Hepatocyte (in vitro differentiated cells): ENCODE measurements at places on chromosomes 13 and 19. TPM values are rescaled to one million over a fixed set of nuclear protein-coding genes. Genes with fewer than 3 reads are reported as not detected.

DNA sequence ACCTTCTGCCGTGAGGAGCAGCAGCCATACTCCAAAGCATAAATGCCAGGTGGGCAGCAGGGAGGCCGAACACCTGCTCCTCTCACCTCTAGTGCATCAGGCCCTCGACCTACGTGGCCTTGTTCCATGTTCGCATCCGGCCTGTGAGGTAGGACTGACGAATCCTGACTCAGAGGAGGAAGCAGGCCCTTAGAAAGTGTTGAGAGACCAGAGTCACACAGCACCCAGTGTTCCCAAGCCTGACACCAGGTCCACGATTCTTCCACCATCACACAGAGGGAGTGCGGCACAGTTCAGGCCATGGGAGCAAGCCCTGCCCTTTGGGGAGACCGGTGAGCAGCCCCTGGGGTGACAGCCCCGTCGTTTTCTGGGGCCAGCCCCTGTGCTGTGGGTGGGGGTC, 14.7 kb downstream of the ATP12A start:
- H3K27me3 ChIP-seq: no peaks in the 10 kb centered on the region
- H3K36me3 ChIP-seq: no peaks in the 10 kb centered on the region
- no peak overlapping the region for H3K4me3 ChIP-seq
- no peak for DNase-seq
- H3K27ac ChIP-seq: no peak overlapping the region

GARRE1 gene
- polyA plus RNA-seq: 9.0 and 10.2 TPM in 2 replicates

IRF2BP1 gene
- 11.5 and 15.8 TPM in 2 replicates for polyA plus RNA-seq

- no peak overlapping the region for H3K27ac ChIP-seq
- H3K4me3 ChIP-seq: no peak overlapping the region
- peaks cover 2% of the 10 kb centered on the region for H3K4me1 ChIP-seq
- no peak for DNase-seq
- H3K36me3 ChIP-seq: no peaks in the 10 kb centered on the region
- no peaks in the 10 kb centered on the region for H3K27me3 ChIP-seq
These were observed 246.6 kb downstream of the NHLRC3 start for GRCh38 chr13:39284801-39285388.

DNA sequence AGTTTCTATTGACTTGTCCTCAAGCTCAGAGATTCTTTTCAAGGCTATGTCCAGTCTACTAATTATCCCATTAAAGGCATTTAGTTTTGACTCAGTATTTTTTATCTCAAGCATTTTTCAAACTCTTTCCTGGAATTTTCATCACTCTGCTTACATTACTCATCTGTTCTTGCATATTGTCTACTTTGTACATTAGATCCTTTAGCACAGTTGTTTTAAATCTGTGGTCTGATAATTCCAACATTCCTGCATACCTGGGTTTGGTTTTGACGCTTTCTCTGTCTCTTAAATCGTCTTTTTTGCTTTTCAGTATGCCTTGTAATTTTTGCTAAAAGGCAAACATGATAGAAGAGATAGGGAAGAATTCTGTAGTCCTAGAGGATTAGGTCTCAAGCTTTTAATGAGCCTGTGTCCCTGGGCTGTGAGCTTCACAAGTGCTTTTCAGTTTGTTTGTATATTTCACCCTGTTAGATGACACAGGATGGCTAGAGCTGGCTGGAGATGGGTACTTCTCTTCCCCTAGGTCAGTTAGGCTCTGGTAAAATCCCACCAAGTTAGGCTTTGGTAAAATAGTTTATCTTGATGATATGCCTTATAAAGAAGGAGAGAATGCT, 46.1 kb upstream of the GPC6 start:
- DNase-seq: no peak
- no peaks in the 10 kb centered on the region for H3K27me3 ChIP-seq
- H3K27ac ChIP-seq: peak overlapping the region; percentile 64
- no peaks in the 10 kb centered on the region for H3K4me1 ChIP-seq
- no peak overlapping the region for H3K4me3 ChIP-seq

GRCh38 chr13:66974174-66974573, 256.0 kb downstream of the PCDH9 start:
- no peaks in the 10 kb centered on the region for H3K27me3 ChIP-seq
- H3K36me3 ChIP-seq: no peaks in the 10 kb centered on the region
- no peak overlapping the region for H3K27ac ChIP-seq
